ENCODE measurements at places on chromosomes 5 and 9. TPM values are rescaled to one million over a fixed set of nuclear protein-coding genes. Genes with fewer than 3 reads are reported as not detected.

Gene FOXD4L5
- total RNA-seq = 0.27 TPM

Gene INSL6
- total RNA-seq = 1.3 TPM

Gene HEMGN
- total RNA-seq = 0.24 TPM

Gene WDR31
- 2.0 TPM for total RNA-seq

DNA sequence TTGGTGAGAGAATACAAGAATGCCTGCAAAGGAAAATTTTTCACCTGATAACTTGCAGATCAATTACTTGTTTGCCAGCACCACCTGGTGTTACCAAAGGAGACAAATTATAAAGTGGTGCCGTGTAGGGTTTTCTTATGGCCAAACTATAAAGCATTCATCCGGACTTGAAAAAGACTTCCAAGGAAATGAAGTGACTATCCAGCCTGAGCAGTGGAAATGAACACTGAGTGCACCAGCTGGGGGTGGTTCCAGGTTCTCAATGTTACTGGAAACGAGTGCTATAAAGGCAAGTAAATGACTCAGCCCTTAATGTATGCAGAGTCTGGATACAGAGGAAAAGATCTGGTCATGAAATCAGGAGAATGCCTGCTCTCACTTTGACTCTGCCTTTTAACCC, 113.1 kb downstream of the DNAH5 start:
- peak; percentile 82 for ATAC-seq

- ATAC-seq = peak; percentile 62
Observed at GRCh38 chr5:66777868-66778267, 181.7 kb downstream of the MAST4 start.

All from motor neuron (in vitro differentiated cells).